ENCODE measurements at places on chromosomes 11 and 22.

GRCh38 chr22:42816336-42816735 is 40.7 kb downstream of the ARFGAP3 start:
- DNase-seq: no peak

DNA sequence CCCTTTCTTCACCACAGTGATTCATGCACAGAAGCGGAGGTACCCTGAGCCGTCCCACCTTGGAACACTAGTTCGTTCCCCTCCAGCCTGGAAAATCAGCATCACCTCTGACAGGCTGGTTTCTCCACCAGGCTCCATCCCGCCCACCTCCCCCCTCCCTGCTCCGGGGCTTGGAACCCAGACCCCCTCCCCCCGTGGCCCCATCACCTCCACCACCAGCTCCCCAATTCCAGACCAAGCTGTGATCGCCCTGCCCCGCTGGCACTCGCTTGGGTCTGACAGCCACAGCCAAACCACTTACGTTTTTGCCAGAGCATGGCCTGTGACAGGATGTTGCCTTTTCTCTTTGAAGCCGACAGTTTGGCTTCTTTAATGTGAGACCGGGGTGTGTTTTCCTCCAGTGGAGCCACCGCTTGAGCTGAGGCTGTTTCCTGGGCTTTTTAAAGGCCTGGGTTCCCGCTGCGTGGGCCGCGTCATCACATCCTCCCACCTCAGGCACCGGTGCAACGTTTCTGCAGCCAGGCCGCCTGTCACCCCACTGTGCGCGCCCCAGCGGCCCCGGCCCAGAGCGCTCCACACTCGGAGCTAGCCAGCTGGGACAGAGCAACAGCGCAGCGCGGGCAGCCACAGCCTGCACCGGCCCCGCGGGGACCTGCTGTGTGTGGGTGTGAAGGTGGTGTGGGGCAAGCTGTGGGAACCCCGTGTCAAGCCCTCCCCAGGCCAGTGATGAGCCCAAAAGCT is at the start of gene POU2AF1:
Gene POU2AF1, minus strand, starts transcription at position 415 of the 741 bp plus-strand sequence. Its CDS starts 98 bp downstream, at position 317.
- DNase-seq: peak; percentile 84

- DNase-seq: no peak
Observed at GRCh38 chr11:55661901-55662300, at the start of gene OR4C6. OR4C6 (plus strand) TSS chr11:55662201; CDS start chr11:55665167, 2,966 bp downstream.

- no peak for DNase-seq
Observed at GRCh38 chr11:18849406-18849805, 57.8 kb upstream of the PTPN5 start.

GRCh38 chr11:67269401-67270255 is 3.4 kb downstream of the GRK2 start:
- no peak for DNase-seq

DNA sequence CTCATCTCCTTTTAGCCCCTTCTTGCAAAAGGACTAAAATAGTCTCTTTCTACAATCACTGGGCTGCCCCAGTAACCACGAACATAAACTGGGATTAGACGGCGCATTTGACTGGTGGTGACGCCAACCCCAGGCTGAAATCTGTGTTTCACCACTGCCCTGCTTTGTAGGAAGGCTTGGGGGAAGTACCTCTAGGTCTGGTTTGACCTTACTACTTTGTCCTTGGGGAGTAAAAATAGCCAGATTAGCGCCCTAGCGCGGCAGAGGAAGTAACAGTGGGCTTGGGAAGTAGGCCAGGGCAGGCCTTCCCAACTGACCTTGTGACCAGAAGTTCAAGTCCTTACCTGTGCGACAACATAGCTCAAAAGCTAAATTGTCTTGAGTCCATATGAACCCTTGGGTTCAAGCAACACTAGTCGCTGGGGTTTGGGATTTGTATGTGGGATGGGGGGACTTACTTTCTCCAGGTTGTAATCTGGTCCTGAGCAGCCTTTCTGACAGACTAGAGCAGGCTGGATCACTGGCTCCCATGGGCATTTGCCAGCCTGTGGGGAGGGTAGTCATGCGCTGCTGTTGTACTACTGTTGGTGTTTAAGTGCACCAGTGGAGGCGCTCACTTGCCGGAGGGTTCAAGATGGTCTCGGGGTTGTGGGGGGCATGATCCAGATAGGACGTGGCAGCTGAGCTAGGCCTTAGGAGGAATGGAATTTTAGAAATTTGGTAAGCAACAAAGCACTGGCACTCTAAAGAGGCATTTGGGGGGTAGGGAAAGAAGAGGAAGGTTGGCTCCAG is 953 bp upstream of the PACS1 start:
- DNase-seq: peak; percentile 30

- no peak for DNase-seq
Observed at GRCh38 chr22:37545703-37546436, 14.4 kb upstream of the CDC42EP1 start.

DNA sequence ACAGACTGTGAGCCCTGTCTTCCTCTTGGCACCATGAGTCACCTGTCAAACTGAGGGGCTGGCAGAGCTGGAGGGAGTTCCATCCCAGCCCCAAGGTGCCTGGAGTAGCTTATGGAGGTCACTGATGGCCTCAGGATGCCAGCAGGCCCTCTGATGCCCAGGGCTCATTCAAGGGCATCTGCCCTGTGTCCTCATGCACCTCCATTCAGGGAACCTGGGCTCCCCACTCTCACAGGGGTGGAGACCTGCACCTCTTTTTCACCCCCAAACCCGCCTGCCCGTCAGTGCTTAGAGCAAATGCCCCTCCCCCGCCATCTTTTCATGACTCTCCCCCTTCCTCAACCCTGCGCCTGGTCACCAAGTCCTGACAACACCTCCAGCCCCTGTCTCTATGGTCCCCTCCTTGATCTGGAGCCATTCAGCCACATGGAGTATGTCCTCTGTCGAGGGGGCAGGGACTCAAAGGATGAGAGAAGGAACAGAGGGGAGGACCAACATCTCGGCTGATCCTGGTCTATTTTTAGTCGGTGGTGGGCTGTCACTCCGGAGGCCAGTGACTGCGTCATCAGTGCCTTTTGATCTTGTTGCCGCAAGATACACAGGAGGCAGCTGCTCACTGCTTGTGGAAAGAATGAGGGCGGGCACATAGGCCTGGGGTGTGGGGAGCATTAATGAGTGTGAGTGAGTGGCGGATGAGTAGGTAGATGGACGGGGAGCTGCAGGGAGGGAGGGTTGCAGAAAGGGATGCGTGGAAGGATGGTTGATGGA is 72.2 kb downstream of the CDKN1C start:
- DNase-seq: peak; percentile 60

- DNase-seq: no peak
Observed at GRCh38 chr11:45331839-45332238, 45.7 kb upstream of the SYT13 start.

GRCh38 chr11:64072403-64072802 is 36.7 kb downstream of the FLRT1 start:
- no peak for DNase-seq

- DNase-seq: no peak
Observed at GRCh38 chr11:67523556-67524479, 572 bp upstream of the CABP2 start.

DNA sequence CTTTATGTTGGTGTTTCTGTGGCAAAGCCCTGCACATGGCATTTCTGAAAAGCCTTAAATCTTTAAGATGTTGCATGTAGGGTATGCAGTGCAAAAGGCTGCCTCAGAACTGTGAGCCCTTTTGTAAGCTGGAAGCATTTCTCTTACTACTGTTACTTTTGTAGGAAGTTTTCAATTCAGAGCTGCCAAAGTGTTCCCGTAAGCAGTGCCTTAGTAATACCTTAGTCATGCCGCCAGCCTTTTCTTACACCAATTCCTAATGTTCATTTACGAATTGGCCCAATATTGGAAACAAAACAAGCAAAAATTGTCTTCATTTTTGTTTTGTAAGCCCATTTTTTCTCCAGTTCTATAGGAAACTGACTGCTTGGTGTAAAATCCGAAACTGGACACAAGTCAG is 67.4 kb upstream of the RASSF10 start:
- no peak for DNase-seq

GRCh38 chr11:71129624-71130023 is 122.8 kb downstream of the SHANK2 start:
- DNase-seq: no peak

- no peak for DNase-seq
Observed at GRCh38 chr22:50061824-50062355, 3.8 kb upstream of the TTLL8 start.

DNA sequence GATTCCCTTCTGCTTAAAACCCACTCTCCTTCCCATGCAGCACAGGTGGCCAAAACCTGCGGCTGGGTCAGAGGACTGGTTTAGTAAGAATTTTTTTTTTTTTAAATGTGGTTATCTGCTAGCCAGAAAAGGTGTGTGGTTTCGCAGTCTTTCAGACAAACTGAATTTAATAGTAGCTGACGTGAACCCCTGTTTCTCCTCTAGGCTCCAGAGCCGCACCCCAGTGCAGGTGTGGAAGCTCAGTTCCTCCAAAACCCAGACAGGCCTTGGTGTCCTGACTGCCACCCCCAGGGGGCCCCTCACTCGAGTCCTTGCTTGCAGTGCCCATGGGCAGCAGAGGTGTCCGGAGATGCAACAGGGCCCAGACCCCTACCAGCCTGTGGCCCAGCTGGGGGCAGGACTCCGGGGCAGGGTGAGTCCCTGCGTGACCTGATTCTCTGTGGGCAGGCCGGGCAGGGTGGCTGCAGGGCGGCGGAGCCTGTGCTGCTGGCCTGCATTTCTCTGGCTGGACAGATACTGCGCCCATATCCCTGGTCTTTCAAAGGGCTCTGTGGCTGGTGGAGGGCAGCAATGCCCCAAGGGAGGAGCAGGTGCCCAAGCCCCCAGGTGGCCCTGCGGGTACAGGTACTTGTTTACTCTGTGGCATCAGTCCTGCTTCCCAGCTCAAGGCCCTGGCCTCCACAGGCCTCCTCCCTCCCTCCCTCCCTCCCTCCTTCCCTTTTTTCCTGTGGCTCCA is 15.2 kb downstream of the KCNQ1 start:
- no peak for DNase-seq

DNA sequence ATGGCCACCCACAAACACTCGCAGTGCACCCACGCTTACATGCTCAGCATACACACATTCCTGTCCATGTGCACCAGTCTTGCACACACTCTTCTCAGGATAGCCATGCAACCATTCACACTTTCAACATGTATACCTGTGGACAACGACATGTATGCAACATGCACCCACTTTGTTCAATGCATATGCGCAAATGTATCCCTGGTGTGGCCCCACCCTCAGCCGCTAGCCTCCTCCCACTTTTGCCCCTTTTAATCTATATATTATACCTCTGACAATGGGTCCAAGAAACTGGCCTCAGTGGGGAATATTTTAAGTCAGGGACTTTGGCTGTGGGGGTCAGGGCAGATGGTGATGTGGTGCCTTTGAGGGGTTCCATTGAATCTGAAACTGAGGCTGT is 963 bp downstream of the INSC start:
- no peak for DNase-seq

- DNase-seq: no peak
Observed at GRCh38 chr11:78657968-78658839, 83.5 kb upstream of the NARS2 start.

DNA sequence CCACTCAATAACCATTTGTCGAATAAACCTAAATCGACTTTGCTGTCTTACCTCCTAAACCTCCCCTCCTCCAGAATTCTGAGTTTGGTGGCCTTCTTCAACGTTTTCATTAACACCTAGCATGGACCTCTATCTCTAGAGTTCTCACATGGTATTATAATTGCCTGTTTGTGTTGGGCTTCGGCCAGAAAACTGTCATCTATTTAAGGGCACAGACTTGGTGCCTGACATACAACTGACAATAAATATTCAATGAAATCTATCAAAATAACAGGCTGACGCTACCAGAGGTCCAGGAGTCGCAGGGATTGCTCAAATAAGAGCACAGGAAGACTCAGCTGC is 687 bp downstream of the ALKBH8 start:
- DNase-seq: no peak

DNA sequence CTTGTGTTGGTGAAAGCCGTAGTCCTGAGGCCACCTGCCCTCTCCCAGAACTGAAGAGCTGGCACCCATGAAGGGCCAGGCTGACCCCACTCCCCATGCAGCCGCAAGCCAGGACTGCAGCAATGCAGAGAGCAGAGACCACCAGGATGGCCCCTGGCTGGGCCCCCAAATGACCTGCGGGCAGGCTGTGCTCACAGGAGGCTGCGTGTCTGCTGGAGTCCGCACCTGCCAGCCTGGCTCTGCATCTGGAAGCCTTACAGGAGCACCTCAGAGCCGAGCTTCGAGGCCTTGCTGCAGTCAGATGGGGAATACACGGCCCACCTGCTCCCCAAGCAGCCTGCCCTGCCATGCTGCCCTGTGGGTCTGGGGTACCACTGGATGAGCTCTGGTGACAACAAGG is 1336.8 kb downstream of the TBC1D22A start:
- DNase-seq: no peak

DNA sequence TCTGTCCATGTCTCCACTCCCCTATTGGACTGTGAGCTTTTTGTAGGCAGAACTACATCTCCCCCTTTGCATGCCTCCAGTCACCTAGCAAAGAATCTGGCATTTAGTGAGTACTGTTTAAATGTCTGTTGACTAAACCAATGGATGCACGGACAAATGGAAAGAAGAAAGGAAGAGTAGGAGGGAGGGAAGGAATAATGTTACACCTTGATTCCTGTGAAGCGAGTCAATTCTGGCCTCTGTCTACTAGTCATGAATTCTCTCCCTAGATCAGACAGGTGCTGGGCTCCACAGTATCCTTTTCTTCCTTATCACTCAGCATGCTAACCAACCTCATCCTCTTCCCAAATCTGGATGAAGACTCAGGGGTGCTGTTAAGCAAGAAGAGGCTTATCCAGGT is 33.6 kb downstream of the GALNT18 start:
- DNase-seq: no peak

DNA sequence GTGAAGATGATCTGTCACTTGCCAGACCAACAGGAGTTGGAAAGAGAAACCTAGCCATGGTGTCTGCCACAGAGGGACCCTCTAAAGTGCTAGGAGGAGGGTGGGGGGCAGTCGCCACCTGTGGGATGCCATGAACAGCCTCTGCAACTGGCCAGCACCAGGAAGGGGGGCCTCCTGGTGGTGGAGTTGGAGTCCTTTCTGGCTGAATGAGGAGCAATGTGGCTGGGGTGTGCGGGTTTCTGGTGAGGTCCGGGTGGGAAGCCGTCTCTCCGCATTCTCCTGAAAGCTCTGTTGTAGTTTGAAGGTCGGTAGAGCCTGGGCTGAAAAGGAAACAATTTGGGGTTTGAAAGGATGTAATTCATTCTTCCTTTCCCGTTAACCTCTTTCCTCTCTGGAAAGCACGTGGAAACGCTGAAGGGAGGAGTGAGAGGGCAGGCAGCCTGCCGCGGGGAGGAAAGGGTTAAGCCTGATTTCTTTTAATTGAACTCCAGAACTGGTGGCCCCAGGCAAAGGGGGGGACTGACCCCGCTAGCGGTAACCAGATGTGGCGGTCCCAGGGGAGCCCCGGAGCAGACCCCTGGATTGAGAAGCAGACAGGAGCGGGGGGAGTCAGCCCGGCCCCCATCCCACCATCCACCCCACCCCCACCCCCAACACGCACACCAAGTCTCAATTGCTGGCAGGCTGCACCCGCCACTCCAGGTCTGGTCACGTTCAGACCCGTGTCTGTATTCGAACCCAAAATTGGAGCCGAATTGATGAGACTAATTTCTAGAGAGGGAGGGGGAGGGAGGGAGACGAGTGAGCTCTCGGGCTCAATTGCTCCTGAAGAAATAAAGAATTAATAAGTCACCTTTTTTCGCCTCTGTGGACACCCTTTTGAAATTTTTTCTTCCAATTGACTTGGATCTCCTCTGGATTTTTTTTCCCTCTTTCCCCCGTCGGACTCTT is 1.8 kb upstream of the FLI1 start:
- DNase-seq: no peak
